ENCODE measurements at places on chromosomes 1 and 21.

GRCh38 chr1:60835649-60836048, 246.7 kb upstream of the NFIA start:
- no peak for DNase-seq

DNA sequence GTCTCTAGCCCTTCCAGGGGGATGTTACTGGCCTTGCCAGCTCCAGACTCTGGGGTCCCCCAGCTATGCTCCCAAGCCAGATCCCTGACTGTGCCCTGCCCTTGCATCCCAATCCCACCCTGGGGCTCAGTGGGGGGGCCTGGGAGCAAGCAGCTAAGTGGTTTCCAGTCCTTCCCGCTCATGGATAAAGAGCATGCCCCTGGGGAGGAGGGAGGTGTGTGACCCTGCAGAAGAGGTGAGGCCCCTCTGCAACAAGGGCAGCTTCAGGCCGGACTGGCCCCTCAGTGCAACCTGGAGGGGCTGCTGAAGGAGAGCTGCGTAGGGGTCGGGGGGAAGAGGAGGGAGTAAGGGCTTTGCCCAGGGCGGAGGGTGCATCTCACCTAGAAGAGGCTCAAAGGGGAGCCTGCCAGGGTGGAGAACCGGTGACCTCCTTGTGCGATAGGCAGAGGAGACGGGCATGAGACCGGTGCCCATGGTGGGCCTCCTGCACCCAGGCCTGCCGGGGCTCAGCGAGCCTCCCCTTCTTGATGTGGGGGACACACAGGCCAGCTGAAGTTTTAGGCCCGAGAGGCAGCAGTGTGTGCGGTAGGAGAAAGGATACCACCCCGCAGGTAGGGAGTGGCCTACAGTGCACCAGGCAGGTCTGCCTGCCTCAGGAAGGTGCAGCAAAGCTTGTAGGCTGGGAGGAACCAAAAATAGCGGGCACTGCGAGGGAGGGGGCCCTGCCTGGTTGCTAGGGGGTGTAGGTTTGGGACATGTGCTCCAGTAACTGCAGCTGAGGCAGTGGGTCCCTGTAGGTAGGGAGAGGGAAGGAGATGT, 3.1 kb downstream of the OBSCN start:
- no peak for DNase-seq

DNA sequence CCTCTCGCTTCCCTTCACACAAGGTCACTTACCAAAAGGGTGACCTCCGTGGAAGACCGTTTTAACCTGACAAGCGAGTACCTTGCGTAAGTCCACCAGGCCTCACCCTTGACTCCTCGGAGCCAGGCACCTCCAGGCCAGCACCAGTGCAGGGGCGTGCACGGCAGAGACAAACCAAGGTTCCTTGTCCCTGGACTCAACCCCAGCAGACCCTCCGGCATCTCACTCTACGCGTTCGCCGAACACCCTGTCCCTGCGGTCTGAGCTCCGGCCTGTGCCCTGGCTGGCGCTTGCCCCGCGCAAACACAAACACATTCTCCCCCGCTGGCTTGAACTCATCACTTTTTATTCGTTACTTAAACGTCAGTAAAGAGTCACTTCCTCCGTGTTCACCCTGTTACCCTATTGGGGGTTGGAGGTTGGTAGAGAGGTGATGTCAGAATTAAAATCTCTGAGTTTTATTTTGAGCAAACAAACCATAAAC, 4.5 kb downstream of the TBX15 start:
- DNase-seq, result no peak

DNA sequence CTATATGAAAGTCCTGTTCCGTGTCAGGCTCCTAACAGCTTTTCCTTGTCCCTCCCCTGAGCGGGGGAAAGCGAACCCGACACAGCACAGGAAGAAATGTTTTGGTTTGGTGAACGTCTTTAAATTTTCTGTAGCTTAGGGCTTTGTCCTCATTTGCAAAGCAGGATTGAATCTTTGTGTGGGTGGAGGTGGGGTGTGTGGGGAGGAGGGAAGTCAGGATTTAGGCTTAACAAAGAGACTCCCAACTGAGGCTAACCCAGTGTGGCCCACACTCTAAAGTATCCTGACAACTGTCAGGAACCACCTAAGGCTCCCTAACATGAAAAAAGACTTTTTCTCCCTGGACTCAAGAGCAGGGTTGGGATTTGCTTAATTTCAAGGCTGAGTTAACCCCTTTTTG, 376.2 kb upstream of the C1orf174 start:
- no peak for DNase-seq

- DNase-seq, result no peak
These were observed 351.0 kb upstream of the NFIA start for GRCh38 chr1:60731321-60731720.

DNA sequence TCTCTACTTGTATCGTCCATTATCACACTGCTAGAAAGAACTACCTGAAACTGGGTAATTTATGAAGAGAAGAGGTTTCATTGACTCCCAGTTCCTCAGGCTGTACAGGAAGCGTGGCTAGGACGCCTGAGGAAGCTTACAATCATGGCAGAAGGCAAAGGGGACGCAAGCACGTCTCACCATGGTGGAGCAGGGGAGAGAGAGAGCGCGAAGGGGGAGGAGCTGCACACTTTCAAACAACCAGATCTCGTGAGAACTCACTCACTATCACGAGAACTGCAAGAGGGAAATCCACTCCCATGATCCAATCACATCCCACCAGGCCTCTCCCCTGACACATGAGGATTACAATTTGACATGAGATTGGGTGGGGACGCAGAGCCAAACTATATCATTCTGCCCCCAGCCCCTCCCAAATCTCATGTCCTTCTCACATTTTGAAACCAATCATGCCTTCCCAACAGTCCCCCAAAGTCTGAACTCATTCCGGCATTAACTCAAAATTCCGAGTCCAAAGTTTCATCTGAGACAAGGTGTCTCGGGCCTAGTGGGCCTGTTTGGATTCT, 8.0 kb downstream of the MMEL1 start:
- no peak for DNase-seq

GRCh38 chr1:207672522-207673130, 27.7 kb downstream of the CR1L start:
- peak; percentile 43 for DNase-seq

DNA sequence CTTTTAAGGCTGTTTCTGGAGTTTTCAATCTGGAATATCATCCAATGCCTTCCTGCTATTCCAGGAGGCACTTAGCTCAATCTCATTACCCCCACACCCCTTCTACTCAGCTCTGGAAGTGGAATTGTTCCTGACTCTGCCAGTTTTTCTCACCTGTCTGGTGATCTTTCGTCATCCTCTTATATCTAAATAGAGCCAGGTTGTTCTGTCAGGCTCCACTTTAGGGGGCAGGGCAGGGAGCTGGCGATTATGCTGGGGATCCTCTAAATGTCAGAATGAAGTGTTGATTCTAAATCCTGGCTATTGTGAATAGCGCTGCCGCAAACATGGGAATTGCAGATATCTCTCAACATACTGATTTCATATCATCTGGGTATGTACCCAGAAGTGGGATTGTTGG, 63.6 kb upstream of the ETV3 start:
- no peak for DNase-seq

GRCh38 chr1:104592926-104593325, 843.2 kb downstream of the AMY1C start:
- DNase-seq, result no peak

- peak; percentile 50 for DNase-seq
These were observed 1.7 kb downstream of the LYST start for GRCh38 chr1:235864931-235865525.

DNA sequence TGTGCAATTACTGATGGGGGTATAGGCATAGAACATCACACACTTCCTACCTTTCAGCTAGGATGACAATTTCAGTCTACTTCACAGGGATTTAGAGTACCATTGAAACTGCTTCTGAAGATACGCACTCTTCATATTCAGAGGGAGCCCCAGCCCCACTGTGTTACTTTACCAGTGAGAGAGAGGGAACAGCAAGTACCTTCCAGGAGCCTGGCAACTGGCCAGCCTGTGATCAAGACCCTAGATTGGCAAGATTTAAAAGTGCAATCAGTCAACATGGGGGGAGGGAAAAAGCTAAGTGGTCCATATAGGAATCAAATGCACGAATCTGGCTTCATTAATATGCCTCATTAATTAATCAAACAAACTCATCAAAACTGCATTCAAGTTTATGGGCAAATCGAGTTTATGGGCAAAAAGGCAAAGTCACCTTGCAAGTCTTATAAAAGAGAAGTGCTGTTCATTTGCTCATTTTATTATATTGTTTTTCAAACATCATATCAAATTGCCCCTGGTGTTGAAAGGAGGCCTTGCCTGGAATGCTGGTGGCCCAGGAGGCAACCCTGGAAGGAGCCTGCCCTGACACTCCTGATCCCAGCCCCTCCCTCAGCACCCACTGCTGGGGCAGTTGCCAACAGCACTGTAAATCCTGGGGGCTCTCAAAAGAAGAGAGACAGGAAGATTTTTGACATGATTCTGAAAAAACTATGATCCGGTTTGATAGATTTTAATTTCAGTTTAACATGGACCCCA, 184.9 kb upstream of the DPT start:
- DNase-seq, result no peak

DNA sequence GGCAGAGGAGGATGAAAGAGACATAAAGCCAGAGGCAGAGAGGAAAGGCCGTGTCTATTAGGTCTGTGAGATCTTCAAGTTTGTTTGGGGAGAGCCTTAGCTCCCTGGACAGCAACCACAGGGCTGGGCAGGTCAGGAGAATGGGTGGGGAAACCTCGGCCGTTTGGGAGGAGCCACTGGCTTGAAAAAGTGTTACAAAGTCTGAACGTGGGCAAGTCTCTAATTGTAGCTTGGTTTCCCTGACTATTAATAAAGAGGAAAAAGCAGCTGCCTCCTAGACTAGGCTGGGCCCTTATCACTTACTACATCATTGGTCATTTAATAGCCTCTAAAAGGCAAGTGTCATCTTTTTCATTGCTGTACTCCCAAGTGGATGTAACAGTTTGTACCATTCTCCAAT, at the start of gene CCDC17:
CCDC17 (minus strand) TSS at position 83 of the 400 bp plus-strand sequence. CDS start 145 bp downstream, outside the sequence.
- DNase-seq, result no peak

DNA sequence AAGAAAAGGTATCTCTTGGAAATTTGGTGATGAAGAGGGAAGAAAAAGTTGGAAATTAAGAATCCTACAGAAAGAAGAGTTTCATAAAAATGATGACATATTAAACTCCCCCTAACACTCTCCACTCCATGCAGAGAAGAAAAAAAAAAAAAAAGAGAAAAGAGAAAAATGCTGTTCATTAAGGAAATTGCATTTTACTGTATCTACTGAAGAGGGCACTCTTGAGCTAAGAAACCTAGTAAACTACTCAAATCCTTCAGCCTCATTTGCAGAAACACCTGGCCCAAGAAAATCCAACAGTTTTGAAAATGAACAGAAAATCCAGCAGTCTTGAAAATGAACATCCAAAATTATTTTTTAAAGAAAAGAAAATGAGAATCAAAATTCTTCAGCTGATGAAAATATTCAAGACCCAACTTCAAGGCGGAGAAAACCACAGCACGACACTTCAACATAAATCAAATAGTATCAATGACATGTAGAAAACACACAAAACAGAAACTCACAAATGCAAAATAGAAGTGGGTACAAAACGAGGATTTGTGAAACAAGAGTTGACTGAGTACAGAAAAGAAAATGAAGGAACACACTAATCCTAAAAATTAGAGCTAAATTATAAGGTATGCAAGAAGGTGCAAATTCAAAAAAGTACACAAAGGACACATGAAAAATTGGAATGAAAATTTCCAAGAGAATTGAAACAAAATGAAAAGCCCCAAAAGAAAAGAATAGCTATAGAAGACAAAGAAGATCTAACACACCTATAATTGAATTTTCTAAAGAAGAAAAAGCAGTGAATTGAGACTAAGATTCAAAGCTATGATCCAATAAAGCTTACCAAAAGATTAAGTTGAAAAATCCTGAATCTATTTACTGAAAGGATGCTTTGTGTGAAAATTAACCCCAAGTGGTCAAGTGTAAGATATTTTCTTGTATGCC, 73.2 kb upstream of the DNAJC6 start:
- DNase-seq, result peak; percentile 42
